ENCODE measurements at places on chromosomes 6 and 20.

GRCh38 chr6:118187568-118188164, 280.6 kb downstream of the SLC35F1 start:
- DNase-seq = no peak
- no peaks in the 10 kb centered on the region for H3K36me3 ChIP-seq
- H3K27me3 ChIP-seq = no peaks in the 10 kb centered on the region
- H3K4me1 ChIP-seq = peaks cover 12% of the 10 kb centered on the region
- H3K4me3 ChIP-seq = no peak overlapping the region

GRCh38 chr6:13741365-13741764, 29.7 kb upstream of the RANBP9 start:
- H3K27ac ChIP-seq = no peak overlapping the region
- no peaks in the 10 kb centered on the region for H3K27me3 ChIP-seq
- no peaks in the 10 kb centered on the region for H3K4me1 ChIP-seq
- H3K36me3 ChIP-seq = no peaks in the 10 kb centered on the region
- no peak overlapping the region for H3K4me3 ChIP-seq
- DNase-seq = no peak

GRCh38 chr6:81735756-81736380, 16.6 kb downstream of the TENT5A start:
- no peaks in the 10 kb centered on the region for H3K27me3 ChIP-seq
- no peak overlapping the region for H3K4me3 ChIP-seq
- DNase-seq = no peak
- H3K36me3 ChIP-seq = no peaks in the 10 kb centered on the region
- no peaks in the 10 kb centered on the region for H3K4me1 ChIP-seq

DNA sequence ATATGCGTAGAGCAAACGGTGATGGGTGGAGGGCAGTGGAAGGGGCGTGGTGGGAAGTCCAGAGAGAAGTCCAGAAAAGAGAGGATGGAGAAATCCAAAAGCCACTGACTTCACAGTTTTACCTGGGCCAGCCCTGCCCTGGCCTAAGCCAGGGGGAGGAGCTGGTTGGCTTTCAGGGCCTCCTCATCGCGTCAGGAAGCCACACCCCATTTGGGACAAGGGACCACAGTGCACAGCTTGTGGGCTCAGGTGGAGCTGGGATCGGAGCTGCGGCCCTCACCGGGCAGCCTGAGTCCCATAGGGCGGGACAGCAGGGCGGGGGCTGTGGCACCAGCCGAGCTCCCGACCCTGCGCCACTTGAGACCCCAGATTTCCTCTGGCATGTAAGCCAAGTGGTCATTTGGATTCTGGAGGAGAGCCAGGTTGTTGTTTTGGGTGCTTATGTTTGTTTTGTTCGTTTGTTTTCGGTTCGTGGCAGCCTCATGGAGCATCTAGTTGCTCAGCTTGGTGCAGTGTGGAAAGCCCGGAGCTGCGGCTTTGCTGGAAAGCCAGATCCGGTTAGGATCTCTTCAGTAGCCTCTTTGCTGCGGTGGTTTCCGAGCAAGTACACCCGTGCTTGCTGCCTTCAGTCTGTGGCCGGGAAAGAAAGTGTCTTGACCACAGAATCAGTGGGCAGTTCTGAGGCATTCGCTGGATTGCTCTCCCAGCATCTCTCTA, 42.2 kb downstream of the RIOK1 start:
- no peaks in the 10 kb centered on the region for H3K4me1 ChIP-seq
- no peak overlapping the region for H3K27ac ChIP-seq
- DNase-seq = no peak
- no peak overlapping the region for H3K4me3 ChIP-seq

- no peak overlapping the region for H3K4me3 ChIP-seq
- no peak for DNase-seq
- no peaks in the 10 kb centered on the region for H3K4me1 ChIP-seq
- H3K27me3 ChIP-seq = no peaks in the 10 kb centered on the region
- H3K27ac ChIP-seq = no peak overlapping the region
Observed at GRCh38 chr20:14312001-14312400, 25.4 kb downstream of the FLRT3 start.

DNA sequence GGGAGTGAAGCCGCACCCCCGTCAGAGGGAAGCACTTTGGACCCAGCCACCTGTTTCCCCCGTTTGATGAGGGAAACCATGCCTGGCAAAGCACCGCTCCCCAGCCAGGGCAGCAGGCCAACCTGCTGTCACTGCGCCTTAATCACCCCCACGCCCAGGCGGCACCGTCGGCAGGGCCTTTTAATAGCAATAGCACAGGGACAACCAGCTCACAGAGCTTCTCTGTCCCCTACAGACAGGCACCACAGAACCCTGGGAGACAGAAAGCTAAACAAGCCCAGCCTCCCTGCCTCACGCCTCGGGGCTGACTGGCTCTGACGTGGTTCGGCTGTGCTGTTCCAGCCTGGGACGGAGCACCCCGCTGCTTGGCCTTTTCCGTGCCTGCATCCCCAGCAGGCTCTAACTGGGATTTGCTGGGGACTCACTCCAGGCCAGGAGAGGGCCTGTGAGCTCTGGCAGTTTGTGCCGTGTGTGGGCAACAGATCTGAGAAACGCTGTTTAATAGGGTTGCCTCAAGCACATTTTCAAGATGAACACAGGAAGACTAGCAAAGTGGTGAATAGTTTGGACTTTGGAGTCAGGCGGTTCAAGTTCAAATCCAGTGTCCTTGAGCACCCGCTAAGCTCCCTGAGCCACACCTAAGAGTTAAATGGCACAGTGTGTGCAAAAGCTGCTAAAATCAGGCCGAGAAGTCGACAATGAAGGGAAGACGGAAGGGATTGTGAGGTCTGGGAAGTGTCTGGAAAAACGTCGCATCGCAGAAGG, 223.8 kb downstream of the NRN1 start:
- no peak for DNase-seq
- no peak overlapping the region for H3K4me3 ChIP-seq
- no peaks in the 10 kb centered on the region for H3K4me1 ChIP-seq
- H3K27ac ChIP-seq = no peak overlapping the region

All from MM.1S (cell line).